ENCODE measurements at places on chromosomes 5 and 9.

DNA sequence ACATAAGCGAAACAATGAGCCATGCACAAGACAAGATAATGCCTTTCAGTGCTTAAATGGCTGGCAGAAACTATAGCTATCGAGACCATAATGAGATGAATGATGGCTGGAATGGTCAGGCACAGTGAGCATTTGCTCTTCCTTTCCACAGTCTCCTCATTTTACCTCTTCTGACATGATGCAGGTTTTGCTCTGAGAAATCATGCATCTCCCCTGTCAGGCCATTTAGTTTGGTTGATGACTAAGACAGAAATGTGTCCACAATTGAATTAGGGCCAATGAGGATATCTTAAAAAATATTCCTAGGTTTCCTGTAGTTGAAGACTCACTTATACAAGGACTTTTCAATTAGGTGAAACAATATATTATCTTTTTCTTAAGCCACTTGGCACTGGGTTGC is 475.1 kb downstream of the TMEM232 start:
- no peak for DNase-seq

DNA sequence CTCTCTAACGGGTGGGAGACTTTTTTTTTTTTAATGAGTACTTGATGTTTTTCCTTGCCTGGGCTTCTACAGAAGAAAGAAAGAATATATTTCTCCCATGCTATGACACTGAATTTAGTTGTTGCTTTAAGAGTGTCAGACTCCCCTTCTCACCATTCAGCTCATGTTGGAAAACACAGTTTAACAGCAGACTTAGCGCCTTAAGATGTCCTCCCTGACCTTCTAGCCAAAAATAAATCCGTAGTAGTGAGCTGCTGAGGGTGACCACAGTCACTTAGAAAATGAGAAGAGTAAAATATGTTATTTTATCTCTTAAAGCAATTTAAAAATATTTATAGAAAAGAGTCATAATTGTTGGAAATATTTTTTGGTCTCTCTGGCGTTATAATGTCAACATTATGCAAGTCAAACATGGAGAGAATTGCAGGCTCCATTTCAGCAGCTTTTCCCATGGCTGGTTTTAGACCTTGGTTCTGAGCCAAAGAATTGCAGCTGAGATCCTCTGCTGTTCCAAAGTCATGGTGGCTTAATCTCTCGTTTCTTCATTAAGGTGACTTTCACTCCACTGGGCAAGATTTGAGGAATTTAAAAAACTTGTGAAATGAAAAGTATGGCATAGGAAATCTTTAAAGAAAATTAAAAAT is 143.5 kb downstream of the GHR start:
- DNase-seq = no peak

- no peak for DNase-seq
Measured at GRCh38 chr9:109238655-109239054, 71.6 kb upstream of the FRRS1L start.

DNA sequence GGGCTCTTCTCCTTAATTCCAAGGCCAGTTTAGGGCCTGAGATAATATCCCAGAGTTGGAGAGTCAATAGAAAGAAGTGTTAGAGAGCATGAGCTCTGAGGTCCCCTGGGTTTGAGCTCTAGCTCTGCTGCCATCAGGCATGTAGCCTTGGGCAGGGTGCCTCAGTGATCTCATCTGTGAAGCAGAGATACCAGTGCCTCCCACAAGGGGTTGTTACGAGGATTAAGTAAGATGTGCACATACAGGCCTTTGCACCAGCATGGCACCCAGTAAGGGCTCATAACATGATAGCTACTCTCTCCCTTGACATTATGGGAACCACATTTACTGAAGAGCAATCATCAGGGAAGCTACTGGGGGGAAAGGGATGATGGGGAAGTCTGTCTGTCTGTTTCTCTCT is 265.7 kb downstream of the HSPA4 start:
- DNase-seq = no peak

DNA sequence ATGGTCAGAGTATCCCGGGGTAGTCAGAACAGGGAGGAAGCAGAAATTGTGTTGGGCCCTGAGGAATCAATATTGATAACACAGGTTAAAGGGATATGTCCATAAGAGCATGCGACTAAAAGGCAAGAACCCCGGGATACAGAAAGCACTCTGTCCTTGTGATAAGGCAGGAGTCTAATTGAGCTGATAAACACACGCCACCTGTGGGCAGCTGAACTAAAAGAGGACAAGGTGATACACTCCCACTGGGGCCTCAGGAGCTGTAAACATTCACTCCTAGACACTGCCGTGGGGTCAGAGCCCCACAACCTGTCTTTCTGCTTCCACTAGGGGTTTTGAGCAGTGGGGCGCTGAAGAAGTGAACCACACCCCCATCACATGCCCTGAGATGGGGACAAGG is 144.7 kb upstream of the MPDZ start:
- no peak for DNase-seq

- DNase-seq = no peak
Measured at GRCh38 chr9:37929441-37929895, 25.5 kb upstream of the SLC25A51 start.
